ENCODE measurements at places on chromosomes 4 and X.

GRCh38 chr4:121842862-121843261, 19.2 kb upstream of the CCNA2 start:
- DNase-seq, result no peak

DNA sequence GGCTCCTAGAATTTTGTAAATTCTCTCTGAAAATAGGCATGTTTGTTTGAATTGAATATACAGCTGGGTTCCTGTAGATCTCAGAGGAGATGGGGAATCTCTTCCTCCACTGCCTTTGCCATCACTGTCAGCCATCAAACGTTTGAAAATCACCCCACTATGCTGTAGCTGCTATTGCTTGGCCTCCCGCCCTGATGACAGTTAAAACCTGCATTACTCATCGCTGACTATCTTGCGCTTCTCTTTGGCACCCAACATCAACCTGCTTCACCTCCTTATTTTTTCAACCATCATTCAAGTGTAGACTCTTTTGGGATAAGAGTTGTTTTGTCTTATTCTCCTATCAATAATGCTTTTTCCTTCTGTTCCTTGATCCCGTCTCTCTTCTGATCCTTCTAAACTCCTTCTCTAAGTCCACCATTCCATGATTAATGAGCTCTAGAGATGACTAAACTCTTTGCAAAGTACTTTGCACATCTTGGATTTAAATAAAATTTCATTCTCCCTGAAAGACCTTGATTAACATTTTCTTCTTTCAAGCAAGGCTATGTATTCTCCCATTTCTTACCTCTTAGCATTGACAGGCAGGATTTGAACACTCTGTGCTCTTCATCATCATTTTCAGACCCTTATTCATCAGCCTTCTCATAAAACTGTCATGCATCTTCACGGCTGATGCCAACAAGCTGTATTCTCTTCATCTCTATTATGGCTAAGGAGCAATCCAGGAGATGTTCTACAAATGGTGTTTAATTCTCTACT, 133.0 kb downstream of the SNCA start:
- no peak for DNase-seq

DNA sequence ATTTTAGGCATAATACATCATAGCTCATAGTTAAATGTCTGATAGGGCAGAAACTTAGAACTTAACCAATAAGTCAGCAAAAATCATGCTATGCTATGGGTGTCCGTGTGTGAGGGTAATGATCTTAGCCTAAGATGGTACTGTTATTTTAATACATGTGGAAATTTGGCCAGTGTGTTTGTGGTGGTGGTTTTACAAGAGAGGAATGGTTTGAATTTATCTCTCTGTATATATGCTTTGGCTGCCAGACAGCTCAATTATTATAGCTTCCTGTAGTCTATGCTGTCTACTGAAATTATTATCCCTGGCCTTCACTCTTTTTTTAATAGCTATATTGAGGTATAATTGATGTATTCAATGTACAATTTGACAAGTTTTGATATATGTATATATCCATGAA, 21.3 kb downstream of the ZNF330 start:
- no peak for DNase-seq

DNA sequence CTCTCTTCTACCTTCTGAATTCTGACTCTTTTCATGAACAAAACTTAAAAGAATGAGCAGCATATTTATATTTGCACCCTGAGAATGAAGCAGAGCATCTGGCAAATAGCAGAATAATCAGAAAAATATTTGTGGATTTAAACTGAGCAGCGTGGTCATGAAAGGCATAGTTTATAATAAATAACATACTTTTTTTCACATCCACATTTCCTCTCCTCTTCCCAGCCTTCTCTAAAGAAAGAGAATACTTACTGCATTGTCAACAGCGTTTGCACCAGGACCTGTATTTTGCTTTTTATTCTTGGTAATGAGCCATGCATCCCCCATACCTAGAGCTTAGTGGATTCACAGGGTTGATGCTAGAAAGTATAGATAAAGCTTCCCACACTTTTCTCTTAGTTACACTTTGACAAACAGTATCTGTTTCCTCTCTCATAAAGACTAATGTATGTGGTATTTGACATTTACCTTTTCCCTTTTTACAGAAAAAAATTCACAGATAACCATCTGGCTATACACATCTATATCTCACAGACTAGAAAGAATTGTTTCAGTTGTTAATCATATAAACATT, 131.5 kb downstream of the PRSS12 start:
- no peak for DNase-seq

DNA sequence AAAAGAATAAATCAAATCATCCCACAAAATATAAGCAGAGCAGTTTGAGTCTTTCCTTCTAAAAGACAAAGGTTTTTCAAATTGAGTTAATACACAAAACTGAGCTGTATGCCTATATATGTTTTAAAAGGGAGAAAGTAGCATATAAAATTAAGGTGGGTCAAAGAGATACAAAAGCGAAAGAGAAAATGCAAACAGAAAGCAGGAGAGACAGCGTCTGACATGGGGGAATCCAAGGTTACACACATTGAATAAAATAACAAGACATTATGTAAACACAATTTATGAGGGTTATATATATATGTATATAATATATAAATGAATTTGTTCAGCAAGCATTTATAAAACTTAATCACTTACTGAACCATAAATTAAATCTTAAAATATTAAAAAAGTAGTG, 276.1 kb upstream of the LCORL start:
- DNase-seq, result no peak

DNA sequence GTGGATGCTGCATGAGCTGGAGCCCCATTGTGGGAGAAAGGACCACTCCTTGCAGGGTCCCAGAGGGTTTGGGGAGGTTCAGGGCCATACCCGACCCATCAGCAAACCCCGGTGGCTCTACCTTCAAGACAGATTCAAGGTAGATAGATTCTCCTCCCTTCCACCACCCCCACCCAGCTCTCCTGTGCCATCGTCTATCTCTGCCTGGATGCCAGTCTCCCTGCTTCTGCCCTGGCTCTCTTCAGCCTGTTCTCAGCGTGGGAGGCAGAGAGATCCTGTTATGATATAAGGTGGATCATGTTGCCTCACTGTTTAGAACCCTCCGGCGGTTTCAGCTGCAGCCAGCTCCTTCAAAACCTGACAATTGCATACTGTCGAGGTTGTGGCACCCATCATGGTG, 5.4 kb downstream of the LAGE3 start:
- no peak for DNase-seq

- no peak for DNase-seq
Observed at GRCh38 chrX:43699475-43699874, 43.4 kb downstream of the MAOA start.

DNA sequence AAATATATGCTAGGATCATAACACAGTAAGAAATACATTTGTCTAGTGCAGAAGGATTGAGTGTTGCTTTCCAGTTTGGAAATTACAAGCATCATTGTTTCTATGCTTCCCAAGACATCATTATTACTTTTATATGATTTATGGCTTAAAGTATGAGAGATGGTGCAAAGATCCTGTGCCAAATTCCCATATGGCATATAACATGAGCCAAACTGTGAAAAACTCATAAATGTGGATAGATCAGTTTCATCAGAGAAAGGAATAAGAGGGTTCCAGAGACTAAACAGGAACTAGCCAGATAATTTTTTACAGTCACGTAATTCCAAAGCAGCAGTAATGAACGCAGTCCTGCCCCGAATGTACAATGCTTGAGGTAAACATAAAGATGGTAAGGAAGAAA, 126.3 kb downstream of the PRDM5 start:
- DNase-seq, result no peak

DNA sequence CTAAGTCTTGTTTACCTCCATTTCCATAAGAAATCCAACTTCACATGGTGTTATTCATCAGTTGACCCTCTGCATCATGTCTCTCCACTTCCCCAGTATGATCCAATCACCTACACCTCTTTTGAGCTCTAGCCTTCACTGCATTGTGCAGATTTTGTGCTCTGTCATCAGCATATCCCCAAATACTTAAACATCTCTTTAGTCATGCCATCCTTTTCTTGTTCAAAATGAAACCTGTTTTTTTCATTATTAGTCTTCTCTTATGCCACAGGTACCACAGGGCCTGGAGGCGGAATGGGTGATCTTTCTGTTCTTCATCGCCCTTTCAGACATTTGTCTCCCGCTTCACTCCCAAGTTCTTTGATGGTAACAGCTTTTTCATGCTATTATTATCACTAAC, 382.7 kb upstream of the GALNTL6 start:
- no peak for DNase-seq

GRCh38 chr4:182600093-182600492, 317.1 kb downstream of the DCTD start:
- DNase-seq, result no peak

- DNase-seq, result no peak
Observed at GRCh38 chrX:113390531-113390930, 549.9 kb upstream of the AMOT start.

- no peak for DNase-seq
Observed at GRCh38 chrX:21881881-21882574, 26.2 kb downstream of the YY2 start.

GRCh38 chr4:185265942-185266341, 56.5 kb downstream of the SNX25 start:
- DNase-seq, result no peak

DNA sequence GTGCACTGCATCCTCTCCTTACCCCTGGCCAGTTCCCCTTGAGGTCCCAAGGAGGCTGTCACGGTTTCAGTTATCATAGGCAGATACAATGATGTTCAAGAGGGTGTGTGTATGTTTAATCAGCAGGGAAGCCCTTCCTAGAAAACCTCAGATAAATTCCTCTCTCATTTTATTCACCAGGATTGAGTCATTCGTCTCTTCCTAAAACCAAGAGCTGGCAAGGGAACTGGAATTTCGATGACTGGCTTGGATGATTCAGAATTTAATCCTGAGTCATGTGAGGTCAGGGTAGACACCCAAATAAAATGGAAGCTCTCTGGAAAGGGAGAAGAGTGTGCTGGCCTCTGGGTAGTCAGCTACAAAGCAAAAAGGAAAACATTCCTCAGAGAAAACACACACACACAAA, 106.2 kb upstream of the RAPGEF2 start:
- DNase-seq, result no peak

DNA sequence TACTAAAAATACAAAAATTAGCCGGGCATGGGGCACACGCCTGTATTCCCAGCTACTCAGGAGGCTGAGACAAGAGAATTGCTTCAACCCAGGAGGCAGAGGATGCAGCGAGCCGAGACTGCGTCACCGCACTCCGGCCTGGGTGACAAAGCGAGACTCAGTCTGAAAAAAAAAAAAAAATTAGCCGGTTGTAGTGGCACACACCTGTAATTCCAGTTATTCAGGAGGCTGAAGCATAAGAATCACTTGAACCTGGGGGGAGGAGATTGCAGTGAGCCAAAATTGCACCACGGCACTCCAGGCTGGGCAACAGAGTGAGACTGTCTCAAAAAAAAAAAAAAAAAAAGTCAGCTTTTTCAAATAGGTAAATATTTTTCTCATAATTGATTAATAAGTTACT, 71.9 kb downstream of the WDFY3 start:
- DNase-seq, result peak; percentile 12

Data from right renal cortex interstitium (tissue), 3 donors.